Activated CD4-positive, alpha-beta memory T cell treated with anti-CD3 and anti-CD28 coated beads, Interleukin-2, amount 10 ng/mL, durations not matched to agents 7 days and 5 days (primary cell): ENCODE measurements at places on chromosomes 2 and 18.

DNA sequence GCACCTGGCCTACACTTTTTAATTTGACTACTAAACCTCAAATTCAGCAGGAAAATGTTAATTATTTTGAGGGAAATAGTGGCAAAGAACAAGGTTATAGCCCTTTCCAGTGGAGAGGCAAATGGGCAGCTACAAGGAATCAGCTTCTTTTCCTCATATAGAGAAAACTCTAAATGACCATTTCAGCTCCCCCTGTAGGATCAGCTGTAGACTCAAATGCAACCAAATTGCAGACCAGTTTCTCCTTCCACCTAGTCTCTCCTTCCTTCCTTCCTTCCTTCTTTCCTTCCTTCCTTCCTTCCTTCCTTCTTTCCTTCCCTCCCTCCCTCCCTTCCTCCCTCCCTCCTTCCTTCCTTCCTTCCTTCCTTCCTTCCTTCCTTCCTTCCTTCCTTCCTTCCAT, 158.2 kb downstream of the ZEB2 start:
- DNase-seq: no peak

DNA sequence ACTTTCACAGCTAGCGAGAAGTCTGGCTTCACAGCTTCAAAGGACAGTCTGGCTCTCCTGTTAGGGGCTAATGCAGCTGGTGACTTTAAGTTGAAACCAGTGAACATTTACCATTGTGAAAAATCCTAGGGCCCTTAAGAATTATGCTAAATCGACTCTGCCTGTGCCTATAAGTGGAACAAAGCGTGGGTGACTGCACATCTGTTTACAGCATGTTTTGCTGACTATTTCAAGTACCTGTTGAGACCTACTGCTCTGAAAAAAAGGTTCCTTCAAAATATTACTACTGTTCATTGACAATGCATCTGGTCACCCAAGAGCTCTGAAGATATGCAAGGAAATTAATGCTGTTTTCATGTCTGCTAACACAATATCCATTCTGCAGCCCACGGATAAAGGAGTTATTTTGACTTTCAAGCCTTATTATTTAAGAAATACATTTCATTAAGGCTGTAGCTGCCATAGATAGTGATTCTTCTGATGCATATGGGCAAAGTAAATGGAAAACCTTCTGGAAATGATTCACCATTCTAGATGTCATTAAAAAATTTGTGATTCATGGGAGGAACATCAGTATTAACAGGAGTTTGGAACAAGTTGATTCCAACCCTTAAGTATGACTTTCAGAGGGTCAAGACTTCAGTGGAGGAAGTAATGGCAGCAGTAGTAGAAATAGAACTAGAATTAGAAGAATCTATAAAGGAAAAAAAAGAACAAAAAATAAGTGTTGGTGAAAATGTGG, 48.9 kb downstream of the POLR1A start:
- DNase-seq: no peak

DNA sequence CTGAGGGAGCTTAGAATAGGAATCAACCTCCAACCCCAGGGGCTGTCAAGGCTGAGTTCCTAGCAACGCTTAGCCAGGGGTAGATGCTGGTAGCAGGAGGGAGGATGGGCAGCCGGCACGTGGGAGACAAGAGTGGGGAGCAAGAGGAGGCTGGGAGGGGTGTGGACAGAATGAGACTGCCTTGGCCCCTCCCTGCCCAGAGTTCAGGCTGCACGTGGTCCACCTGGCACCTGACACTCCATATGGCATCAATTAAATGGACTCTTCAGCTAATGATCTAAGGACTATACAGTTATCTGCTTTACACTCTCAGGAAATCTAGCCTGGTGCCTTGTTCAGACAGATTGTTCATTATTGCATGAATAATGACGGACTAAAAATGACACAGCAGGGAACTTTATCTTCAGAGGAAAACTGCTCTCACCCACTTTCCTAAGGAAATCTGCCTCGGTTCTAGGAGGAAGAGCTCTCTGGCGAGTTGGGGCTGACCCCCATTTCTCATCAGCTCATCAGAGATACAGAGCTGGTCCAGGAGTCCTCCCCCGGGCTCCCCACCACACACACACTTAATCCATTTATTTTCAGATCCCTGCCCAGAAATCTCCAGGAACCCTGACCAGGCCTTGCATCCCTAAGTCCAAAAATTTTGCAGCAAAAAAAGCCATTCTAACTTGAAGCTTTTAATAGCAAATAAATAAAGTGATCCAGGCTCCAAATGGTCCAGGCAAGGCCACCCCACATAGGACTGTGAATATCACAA, 102.1 kb upstream of the CDC42EP3 start:
- no peak for DNase-seq

GRCh38 chr2:95374921-95375471, 27.5 kb upstream of the FAHD2A start:
- no peak for DNase-seq

- DNase-seq: no peak
Measured at GRCh38 chr2:158905341-158905740, 63.1 kb upstream of the TANC1 start.

GRCh38 chr18:30544141-30544540, 498.4 kb downstream of the DSC3 start:
- no peak for DNase-seq

- DNase-seq: peak; percentile 41
Measured at GRCh38 chr2:20447437-20448245, 767 bp downstream of the RHOB start.

- no peak for DNase-seq
Measured at GRCh38 chr2:19989342-19989666, 601 bp downstream of the WDR35 start.

DNA sequence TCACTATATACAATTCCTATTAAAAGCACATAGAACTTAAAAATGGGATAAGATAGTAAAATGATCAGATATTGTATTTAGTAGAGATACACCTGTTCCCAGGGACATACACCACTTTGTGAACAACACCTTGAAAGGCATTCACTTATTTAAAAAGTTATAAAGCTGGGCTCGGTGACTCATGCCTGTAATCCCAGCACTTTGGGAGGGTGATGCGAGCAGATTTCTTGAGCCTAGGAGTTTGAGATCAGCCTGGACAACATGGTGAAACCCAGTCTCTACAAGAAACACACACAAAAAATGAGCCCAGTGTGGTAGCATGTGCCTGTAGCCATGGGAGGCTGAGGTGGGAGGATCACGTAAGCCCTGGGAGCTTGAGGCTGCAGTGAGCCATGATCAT, 90.9 kb downstream of the RAPGEF4 start:
- no peak for DNase-seq

GRCh38 chr2:182559623-182560022, 132.8 kb upstream of the PDE1A start:
- no peak for DNase-seq

GRCh38 chr2:140876015-140876414, 1254.8 kb downstream of the LRP1B start:
- DNase-seq: no peak

- DNase-seq: no peak
Measured at GRCh38 chr2:56287508-56287907, 103.7 kb downstream of the CCDC85A start.

- no peak for DNase-seq
Measured at GRCh38 chr2:2638547-2639220, 307.6 kb upstream of the MYT1L start.

DNA sequence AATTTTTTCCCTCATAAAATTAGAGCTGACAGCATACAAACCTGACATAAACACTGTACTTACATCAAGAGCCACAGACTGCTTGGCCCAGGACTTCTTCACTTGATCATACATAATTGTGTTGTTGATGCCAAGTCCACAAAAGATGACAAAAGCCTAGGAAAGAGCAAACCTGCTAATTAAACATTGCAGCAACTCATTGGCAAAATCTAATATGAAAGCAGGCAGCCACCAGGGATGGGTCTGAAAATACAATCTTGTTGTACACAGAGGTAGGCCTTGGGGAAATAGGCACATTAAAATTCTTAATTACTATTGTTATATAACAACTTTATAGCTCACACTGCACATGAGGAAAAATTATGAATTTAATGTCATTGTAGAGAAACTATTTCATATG, 255.8 kb downstream of the PDE11A start:
- DNase-seq: no peak

DNA sequence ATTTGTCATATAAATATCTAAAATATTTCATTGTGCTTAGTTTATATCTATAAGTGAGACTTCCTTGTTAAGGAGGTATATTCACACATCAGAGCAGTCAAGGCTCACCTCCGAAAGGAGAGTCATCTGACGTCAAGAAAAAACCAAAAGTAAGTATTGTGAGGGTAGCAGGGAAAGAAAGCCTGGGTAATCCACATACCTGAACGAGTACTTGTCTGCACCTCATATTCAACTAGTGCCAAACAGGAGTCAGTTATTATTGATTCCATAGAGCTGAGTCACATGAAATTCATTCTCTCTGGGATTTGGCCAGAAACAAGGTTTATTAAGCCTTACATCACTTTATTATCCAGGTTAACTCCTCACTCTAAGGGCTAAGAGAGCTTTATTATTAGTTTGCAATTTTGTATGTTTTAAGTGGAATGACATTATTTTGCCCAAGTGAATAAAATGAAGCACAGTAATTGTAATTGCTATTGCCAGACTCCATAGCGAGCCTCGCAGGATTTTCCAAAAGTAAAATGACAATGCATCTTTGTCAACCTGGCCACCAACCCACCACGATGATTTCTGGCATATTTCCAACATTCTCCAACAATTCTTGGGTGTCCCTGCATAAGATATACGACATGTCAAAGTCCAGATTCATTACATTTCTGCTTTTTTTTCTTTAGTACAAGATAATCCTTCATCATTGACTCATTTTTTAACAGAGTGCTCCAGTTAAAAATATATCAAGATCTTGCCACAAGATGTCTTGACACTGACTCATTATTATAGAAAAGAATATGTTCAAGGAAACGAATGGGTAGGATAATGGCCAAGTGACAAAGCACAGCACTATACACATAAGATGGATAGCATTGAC, 1210.4 kb upstream of the ACVR2A start:
- no peak for DNase-seq

DNA sequence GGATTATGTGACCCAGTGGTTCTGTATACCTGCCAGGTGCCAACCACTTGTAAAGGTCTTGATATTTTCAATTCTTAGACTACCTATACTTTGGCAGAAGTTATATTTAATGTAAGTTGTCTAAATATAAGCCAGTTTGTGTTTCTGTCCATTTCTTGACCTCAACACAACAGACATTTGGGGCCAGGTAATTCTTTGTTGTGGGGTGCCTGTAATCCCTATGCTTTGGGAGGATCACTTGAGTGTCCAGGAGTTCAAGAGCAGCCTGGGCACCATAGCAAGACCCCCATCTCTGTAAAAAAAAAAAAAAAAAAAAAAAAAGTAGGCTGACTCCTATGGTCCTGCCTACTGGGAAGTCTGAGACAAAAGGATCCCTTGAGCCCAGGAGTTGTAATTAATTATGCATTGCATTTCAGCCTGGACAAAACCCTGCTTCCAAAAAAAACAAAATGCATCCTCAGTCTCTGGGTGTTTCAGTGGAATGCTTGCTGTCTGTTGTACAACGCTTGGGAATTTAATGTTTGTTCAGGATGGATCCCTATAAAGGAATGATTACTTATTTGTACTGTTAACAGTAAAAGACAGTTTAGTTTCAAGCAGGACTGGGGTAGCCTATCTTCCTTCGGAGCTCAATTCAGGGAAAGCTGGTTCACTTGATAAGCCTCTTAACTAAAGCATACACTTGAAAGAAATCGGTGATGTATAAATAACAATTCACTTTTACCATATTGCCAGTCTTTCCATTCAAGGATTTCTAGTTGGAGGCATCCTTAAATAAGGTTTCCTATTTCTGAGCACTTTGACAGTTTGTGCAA, 3.4 kb downstream of the RPS27A start:
- no peak for DNase-seq

GRCh38 chr2:234627308-234627707, 130.4 kb upstream of the ARL4C start:
- DNase-seq: no peak

DNA sequence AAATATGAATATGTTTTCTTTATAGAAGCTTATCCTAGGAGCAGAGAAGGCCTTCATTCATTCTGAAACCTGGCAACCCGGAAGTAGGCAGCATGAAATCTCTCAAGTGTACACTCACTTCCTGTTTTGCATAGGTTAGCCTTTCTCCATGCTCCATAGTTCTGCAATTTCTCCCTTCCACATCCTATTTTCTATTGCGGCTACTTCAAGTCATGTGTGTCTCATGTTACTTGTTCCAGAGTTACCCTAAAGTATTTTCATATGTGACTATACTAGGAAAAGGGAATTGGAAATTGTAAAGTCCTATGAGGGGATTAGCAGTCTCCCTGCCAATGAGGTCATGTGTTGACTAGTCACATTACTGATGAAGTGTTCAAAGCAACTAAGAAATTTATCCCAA, 320.6 kb downstream of the NCKAP5 start:
- DNase-seq: no peak

DNA sequence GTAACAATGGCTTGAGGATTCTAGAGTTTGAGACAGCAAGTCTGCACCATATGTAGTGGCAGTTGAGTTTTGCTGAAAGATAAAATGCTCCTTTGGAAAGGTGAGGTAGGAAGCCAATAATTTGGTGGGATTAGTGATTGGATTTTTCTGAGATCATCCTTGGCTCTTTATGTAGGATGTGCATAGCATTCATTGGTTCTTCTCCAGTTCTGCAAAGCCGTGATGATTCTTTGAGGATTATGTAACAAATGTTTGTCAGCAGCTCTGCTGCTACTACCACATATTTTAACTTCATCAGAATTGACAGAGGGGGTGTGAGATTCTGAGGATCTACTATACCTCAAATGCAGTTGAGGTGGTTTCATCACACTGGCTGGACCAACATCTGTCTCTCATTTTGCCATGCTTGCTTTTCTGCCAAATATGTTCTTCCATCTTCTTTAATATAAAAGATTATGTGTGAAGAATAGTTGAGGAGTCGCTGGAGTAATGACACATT, 188.9 kb upstream of the RASGRP3 start:
- no peak for DNase-seq

DNA sequence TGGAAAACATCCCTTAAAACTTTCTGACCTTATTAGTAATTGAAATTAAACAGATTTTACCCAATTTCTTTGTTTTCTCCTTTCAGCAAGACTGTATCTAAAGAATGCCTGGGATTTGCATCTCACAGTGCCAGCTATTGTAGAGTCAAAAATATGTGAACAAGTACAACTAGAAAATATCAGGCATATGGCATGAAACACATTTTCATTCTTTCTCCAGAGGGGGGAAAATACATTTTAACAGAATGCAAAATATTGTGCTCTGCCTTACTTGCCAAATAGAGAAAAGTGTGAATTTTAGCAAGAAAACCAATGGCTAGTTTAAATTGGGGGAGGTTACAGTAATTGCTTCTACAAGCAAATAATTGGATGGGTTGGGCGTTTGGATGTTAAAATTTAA, 366.6 kb upstream of the FIGN start:
- DNase-seq: no peak

DNA sequence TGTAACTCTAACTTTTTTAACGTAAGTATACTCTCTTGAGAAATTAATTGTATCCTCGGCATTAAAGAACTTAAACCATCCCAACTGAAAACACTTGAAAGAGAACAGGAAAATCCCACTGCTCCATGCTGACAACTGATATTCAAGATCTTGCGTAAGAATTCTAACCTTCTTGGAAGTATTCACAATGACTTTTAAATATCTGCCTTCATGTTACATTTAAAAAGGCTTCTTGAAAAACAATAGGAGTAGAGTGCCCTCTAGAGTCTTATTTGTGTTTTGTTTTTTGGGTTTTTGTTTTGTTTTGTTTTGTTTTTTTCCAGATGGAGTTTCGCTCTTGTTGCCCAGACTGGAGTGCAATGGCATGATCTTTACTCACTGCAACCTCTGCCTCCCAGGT, 65.4 kb upstream of the DNAJC10 start:
- DNase-seq: no peak

GRCh38 chr2:12116228-12116750, 369.9 kb downstream of the LPIN1 start:
- no peak for DNase-seq

GRCh38 chr18:40676668-40677067, 1278.4 kb upstream of the PIK3C3 start:
- no peak for DNase-seq
